Heart right ventricle (tissue), 16 donors: ENCODE measurements at places on chromosomes 12 and 14. TPM values are rescaled to one million over a fixed set of nuclear protein-coding genes. Genes with fewer than 3 reads are reported as not detected.

DNA sequence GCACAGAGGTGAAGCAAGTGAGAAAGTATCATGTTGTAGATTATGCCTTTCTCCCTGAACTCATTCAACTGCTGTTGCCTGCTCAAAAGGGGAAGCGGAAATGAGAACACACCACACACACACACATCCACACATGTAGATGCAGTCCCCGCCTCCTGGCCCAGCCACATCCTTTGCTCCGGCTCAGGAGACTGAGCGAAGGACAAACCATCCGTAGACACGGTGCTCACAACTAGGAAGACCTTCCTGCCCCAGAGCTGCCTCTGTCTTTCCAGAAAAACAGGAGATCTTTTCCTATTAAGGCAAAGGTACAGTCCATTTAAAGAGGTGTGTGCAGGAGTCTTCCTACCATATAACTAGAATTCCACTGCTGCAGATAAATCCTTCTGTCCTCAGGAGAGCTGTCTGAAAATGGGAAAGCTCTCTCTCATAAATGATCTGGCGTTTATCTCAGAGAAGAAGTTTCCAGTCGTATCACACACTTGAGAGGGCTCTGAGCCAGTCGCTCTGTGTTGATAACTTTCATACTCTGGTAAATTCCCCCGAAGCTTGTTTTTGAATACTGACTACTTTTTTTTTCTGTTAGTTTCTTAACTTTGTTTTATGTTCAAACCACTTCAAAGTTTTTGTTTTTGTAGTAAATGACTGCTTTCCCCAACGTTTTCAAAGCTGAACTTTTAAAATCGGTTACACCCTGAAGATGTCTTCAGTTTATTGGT, at the start of gene TESPA1:
TSS of gene TESPA1 (minus strand) at position 105 of the 719 bp plus-strand sequence. CDS start 10,200 bp downstream, outside the sequence.
- H3K27me3 ChIP-seq: no peaks in the 10 kb centered on the region
- no peaks in the 10 kb centered on the region for H3K4me1 ChIP-seq
- H3K4me3 ChIP-seq: no peak within 1 kb of the TSS
- DNase-seq: peak; percentile 59
- no peaks in the 10 kb centered on the region for H3K36me3 ChIP-seq

DNA sequence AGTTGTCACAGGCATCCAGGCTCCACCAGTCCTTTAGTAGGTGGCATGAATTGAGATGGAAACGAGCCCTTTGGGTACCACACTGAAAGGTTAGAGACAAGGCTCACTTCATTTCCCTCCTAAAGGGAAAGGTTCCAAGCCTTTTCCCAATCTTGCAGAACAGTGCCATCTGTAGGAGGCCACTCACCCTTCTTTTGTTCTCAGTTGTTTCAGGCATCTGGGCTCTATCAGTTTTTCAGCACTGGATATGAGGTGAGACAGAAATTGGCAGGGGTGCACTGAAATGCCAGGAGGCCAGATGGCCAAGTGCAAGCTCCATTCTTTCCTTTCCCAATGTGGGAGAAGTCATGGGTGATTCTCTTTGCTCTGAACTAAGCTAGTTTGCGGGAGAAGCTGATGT, 15.2 kb downstream of the FBXO33 start:
- no peaks in the 10 kb centered on the region for H3K27me3 ChIP-seq
- no peaks in the 10 kb centered on the region for H3K36me3 ChIP-seq
- H3K4me3 ChIP-seq: no peak overlapping the region
- H3K4me1 ChIP-seq: peaks cover 2% of the 10 kb centered on the region
- no peak for DNase-seq
- H3K27ac ChIP-seq: no peak overlapping the region

KLHL33 gene
- 1.4 TPM for total RNA-seq

ANKRD33 gene
- not detected for total RNA-seq

RTL1 gene
- total RNA-seq: not detected
